ENCODE measurements at places on chromosomes 5 and 9. TPM values are rescaled to one million over a fixed set of nuclear protein-coding genes. Genes with fewer than 3 reads are reported as not detected.

DNA sequence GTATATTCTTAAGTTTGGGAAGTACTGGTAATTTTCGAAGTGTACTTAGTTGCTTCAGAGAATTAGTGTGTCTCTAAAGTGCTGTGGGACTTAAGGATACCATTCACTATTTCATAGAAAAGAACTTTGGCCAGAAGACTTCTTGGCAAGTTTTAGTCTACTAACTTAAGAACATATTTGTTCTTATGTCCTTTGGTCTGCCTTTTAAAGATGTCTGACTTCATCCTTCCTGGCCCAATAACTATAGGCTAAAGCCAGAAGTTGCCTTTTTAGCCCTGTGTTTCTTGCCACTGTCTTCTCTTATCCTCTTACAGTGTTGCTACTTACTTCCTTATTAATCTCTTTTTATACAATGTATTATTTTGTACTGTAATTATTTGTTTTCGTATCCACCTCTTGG, 6.3 kb downstream of the RBM27 start:
- DNase-seq, result no peak

DNA sequence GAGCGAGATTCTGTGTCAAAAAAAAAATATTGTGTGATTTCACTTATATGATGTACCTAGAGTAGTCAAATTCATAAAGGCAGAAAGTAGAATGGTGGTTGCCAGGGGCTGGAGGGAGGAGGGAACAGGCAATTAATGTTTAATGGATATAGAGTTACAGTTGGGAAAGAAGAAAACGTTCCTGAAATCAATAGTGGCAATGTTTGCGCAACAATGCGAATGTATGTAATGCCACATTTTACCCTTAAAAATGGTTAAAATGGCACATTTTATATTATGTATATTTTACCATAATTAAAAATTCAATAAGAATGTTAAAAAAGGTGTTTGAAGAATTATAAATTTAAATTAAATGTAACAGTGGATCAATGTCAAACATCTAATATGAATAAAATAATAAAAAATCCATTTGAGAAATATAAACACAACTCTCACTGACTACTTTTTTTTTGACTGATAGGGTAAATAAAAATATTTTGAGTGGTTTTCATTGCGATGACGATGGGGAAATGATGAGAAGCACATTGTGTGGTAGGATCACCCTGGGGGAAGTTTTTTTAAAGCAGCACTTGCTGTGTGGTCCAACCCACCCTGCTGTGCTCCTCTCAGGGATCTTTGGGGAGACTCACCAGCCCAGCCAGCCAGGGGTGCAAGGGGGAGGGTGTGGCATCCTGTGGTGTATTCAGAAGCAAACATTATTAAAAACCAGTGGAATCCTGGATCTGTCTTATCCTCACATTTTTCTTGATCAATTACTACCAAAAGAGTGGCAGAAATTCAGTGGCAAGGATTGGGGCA, 4.3 kb downstream of the FYB1 start:
- no peak for DNase-seq

GRCh38 chr5:162824360-162824759, 613.0 kb upstream of the CCNG1 start:
- no peak for DNase-seq

PDLIM7 gene
- 12.1 TPM for total RNA-seq

FIBCD1 gene
- total RNA-seq, result 9.6 TPM

DNA sequence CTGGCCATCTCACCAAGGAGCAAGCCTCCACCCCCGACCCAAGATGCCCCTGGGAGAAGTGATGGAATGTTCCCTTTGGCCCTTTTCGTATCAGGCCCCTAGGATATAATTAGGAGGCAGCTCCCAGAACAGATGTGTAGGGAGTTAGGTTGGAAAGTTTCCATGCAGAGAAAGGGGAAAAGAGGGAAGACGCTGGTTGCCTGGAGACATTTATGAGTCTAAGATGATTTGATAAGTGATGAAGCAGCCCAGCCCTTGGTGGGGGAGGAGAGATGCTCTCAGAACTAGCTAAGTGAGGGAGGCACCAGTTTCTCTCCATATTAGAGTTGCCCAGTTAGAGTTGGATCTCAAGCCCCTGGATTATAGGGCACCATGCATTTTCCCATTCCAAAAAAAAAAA, 137.5 kb downstream of the GNA14 start:
- DNase-seq, result no peak

- DNase-seq, result no peak
Measured at GRCh38 chr9:88418715-88419540, 30.7 kb downstream of the SPIN1 start.

CTXN3 gene
- not detected for total RNA-seq

VCAN gene
- 15.5 TPM for total RNA-seq

GRCh38 chr9:38008168-38009034, 60.6 kb downstream of the SHB start:
- DNase-seq, result peak; percentile 46

- DNase-seq, result no peak
Measured at GRCh38 chr5:126274763-126275125, 148.5 kb upstream of the GRAMD2B start.

GCNT4 gene
- 0.79 TPM for total RNA-seq

DNA sequence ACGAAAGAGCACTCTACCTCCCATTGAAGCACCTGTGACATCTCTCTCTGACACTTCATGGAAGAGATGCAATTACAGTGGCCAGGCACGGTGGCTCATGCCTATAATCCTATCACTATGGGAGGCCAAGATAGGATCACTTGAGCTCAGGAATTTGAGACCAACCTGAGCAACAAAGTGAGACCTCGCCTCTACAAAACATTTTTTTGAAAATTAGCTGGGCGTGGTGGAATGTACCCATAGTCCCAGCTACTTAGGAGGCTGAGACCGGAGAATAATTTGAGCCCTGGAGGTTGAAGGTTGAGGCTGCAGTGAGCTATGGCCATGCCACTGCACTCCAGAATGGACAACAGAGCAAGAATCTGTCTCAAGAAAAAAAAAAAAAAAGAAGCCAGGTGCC, 45.5 kb downstream of the GLDC start:
- no peak for DNase-seq

- no peak for DNase-seq
Measured at GRCh38 chr5:72495410-72495809, 11.8 kb downstream of the ZNF366 start.

DNA sequence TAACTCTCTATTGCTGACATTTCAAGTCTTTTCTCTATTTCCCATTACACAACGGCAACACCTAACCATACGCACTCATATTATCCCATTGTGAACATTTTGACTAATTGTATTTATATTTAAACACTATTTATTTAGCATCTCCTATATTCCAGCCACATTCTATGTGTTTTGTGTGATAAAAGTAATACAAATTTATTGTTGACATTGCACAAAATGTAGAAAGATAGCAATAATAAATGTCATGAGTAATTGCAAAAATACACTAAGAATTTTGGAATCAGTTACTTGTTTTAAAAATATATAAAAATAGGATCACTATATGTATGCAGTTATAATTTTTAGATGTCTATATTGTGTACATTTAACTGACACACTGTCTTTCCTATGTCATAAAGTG, 413.0 kb upstream of the PTPRD start:
- no peak for DNase-seq

LCN9 gene
- not detected for total RNA-seq

SLC6A7 gene
- total RNA-seq, result 13.2 TPM

DNA sequence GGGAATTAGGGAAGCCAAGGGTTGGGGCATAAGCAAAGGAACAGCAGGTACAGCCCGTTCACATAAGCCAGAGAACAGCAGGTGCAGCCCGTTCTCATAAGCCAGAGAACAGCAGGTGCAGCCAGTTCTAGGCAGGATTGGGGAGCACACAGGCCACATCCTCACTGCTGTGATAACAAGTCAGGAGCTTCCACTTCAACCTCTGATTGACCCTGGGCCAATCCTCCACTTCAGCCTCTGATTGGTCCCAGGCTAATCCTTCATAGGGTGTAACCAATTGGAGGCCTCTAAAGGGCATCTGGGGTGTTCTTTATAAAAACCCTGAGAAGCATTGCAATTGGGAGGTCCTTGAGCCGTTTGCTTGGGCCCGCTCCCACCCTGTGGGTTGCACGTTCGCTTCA, 27.5 kb downstream of the CEL start:
- no peak for DNase-seq

HTR1A gene
- not detected for total RNA-seq

MRPL50 gene
- 8.1 TPM for total RNA-seq

TMOD1 gene
- 5.6 TPM for total RNA-seq

GRCh38 chr5:65728218-65728617, 6.2 kb downstream of the NLN start:
- DNase-seq, result no peak

DNA sequence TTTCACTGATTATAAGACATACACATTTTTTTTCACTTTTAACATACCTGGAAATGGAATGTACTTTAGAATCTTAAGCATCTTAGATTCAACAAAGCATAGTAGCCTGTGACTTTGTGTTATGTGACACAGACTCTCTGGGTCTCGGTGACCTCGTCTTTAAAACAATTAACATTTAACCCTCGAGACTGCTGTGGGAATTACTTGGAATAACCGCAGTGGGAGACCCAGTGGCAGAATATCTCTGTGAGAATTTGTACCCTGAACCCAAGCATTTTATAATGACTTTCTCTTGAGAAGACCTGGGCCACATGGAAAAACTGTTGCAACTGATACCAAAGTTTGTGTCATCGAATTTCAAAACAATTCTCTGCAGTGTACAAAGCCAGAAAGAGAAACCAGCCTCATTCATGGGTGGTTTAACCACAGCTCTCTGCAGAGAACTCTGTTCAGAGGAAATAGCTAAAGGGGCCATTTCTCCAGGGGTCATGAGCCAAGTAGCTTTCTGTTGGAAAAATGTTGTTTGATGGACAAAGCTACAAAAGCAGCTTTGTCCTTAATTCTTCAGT, 10.0 kb upstream of the RETREG1 start:
- no peak for DNase-seq

DNA sequence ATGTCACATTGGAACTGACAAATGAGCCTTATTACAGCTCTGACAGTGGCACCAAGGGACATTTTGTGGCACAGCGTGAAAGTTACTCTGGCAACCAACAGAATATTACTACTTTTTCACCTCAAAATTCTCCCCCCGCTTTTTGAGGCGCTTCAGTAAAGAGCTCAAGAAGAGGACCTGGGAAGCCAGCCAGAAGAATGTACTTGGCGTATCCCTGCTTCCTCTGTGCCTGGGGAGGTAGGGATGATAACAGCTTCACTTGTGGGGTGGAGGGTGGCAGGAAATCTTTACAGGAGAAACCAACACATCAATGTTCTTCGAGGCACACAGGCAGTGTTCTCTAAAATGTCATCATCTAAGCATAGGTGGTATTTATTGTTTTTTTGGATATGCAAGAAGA, 624.1 kb downstream of the NR2F1-AS1 start:
- DNase-seq, result no peak

DNA sequence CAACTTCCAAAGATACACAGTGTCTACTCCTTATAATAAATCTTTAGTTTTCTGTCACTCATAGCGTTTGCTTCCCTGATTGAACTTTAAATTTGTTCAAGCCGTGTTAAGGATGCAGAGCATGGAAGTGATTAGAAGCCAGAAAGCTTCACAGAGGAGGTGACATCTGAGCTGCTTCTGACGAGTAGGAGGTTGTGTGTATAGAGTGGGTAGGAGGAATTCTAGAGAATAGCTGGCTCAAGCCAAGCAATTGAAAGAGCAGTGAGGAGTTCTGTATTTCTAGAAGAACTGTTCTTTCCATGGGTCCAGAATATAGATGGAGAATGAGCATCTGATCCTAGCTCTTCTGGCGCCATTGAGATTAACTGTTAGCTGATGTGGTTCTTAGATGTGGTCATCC, 6.0 kb downstream of the NUDT2 start:
- DNase-seq, result no peak

DNA sequence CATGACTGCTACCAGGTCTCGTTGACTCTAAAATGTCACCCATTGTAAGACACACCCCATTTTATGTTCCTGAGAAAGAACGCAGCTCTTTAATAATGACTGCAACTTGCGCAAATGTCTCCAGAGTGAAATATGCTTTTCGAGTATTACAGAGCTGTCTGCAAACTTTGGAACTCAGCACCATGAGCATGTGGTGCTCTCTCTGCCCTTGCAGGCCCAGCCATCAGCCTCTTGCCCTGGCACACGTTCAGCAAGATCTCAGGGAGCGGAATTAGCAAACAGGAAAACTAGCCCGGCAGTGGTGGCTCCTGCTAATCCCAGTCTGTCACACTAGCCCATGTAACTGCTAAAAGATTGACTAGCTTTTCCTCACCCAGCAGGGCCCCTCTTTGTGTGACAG, 114.5 kb upstream of the SLC1A3 start:
- DNase-seq, result no peak

DNA sequence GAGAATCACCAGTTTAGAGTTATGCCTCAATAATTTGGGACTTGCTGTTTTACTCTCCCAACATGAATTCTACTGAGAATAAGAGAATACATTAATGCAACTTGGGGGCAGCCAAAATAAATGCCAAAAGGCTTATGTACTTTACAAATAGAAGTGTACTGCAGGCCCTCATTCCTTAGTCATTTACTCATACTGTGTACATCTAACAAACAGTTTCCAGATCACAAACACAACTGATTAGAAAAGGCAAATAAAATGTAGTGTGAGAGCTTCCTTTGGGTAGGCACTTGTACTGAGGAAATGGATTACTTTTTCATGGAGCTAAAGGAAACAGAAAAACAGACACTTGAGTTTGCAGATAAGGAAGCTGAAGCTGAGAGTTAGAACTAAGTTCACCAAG, 12.6 kb downstream of the ANKDD1B start:
- DNase-seq, result no peak

GRCh38 chr5:1878050-1878849, 4.5 kb downstream of the IRX4 start:
- DNase-seq, result no peak

GRCh38 chr5:133247881-133248624, 196.2 kb downstream of the HSPA4 start:
- DNase-seq, result peak; percentile 46

ST8SIA4 gene
- total RNA-seq, result 2.0 TPM

PTPN3 gene
- 29.4 TPM for total RNA-seq
